ENCODE measurements at places on chromosomes 12 and 14.

GRCh38 chr12:3757261-3757660, 4.4 kb upstream of the CRACR2A start:
- no peak for DNase-seq

DNA sequence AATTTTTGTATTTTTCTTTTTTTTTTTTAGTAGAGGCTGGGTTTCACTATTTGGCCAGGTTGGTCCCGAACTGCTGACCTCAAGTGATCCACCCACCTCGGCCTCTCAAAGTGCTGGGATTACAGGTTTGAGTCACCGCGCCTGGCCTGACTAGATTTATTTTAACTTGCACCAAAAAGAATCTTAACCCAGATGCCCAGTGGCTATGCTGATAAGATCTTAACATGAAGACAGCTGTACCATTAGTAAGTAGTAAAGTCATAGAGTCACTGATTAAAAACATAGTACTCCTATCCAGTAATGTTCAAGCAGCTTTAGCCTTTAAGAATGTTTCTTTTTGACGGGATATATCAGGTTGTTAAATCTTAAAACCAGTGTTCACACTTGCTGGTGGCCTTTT, 1061.8 kb upstream of the FLRT2 start:
- DNase-seq = no peak

- DNase-seq = no peak
Measured at GRCh38 chr12:116694653-116695463, 43.0 kb downstream of the SPRING1 start.

- no peak for DNase-seq
Measured at GRCh38 chr12:50296554-50296953, 13.2 kb upstream of the LIMA1 start.

DNA sequence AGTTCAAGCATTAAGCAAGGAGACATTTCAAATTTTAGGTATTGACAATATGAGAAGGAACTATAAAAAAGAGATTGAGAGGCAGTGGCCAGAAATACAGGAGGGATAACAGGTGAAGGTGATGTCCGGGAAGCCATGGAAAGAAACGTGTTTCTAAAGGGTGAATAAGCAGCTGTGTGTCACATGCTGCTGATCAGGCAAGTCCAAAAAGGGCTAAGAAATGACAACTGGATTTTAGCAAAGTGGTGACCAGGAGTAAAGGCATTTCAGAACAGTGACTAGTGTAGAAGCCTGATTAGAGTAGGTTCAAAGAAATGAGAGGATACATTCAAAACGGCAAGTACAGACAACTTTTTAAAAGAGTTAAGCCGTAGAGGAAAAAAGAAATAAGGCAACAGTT, 204.3 kb upstream of the DIO2 start:
- DNase-seq = no peak

- no peak for DNase-seq
Measured at GRCh38 chr12:130952171-130952954, 1.3 kb upstream of the ADGRD1 start.

DNA sequence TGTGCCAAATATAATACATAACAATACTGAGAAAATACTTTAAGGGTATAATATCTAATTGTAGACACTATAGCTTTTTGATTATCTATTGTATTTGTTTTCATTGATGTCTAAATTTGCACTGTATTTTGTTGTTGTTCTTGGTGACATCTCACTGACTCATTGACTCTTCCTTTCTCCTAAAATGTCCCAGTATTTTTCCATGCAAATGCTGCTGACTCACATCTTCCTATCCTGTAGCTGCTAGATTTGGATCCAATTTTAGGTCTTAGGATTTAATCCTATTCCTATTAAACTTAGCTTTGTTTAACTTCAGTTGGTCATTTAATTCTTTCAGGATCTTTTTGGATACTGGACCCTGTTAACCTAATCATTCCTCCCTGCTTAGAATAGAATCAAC, 148.5 kb downstream of the TMTC2 start:
- no peak for DNase-seq

GRCh38 chr14:104935955-104936354, 11.3 kb downstream of the PLD4 start:
- no peak for DNase-seq

- no peak for DNase-seq
Measured at GRCh38 chr12:1862973-1863372, 42.6 kb downstream of the LRTM2 start.

GRCh38 chr12:75900226-75900625, 131.3 kb downstream of the PHLDA1 start:
- DNase-seq = no peak

DNA sequence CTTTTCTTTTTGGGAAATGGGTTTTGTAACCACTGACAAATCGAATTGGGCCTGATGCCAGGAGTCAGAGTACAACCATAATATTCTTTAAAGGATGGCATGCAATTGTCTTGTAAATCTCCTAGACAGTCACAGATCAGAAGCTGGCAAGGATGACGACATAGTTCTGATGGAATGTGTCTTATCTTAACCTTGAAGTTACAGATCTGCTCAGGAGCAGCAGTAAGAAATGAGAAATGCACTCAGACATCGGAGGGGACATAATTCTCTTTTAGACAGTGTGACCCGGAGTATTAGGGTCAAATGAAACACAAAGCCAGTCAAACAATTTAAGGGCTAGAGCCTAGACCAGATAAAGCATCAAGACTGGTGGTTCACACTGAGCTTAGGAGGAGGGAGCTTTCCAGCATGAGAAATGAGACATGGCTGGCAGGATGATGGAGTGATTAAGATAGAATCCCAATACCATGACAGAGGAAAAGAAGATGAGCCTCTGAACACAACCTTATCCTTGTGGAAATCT, 17.5 kb downstream of the CBX5 start:
- no peak for DNase-seq

DNA sequence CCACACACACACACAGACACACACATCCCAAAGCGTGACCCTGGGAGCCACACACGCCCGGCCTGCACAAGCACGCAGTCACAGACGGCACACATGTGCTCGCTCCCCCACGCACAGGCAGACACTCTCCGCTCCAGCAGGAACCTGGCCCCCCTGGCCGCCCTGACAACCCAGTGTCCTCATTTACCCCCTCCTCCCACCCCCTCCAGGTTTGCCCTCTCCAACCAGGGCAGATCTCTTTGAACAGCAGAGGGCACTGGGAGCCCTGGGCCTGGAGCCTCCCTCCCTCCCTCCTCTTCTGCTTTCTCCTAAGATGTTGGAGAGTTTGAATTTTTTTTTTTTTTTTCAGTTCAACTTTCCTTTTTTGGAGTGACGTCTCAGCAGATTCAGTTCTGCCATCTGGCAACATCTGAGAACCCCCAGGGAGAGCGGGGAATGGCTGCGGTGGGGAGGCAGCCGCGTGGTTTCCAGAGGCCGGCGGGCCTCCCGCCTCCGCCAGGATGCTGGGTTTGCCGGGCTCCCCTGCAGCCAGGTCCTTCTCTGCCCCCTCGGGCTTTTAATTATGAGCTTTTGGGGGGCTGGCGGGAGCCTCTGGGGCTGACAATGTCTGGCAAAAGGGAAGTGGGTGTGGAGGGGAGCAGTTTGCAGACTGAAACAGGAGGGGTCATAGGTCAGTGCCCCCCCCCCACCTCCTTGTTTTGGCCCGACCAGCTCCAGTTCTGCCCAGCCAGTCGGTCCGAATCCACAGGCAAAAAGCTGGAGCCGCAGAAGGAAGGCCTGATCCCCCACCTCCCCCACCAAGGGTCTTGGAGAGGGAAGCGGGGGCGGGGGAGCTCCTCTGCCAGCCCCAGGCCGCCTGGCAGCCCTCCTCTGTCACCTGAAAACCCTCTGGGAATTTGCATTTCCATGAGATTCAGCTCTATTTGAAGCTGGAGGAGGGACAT, 1.3 kb upstream of the NCOR2 start:
- peak; percentile 13 for DNase-seq

DNA sequence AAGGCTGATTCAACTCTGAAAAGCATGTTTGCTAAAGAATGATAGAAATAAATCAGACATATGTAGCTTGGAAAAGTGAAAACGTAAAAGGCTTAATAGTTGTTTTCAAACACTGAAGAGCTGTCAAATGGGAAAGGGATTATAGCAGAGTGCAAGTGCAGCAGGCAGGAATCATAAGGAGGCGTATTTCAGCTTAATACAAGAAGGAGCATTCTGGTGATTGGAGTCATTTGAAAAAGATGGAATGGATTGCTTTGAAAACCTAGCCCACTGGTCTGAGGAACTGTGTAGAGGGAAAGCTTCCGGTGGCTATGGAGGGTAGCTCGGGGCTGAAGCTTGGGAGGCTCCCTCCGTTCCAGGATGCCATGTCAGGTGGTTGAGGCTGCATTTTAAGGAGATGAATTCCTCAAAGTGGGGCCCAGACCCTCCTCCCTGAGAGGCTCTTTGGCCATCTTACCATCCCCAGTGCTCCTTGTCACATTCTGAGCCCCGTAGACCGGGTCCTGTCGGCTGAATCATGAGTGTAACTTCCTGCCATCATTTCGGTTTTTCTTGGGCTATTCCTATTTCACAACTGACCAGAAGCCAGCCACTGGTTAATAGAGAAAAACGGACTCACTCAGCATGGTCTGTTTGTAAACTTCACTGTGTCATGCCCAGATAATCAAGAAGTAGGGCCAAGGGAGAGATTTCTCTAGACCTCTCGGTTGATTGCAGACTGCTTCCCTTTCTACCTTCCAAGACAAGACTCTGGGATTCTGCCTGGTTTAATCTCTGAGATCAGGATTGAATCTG, 6.5 kb downstream of the WNT5B start:
- no peak for DNase-seq

- DNase-seq = no peak
Measured at GRCh38 chr12:29781188-29781587, 2.6 kb downstream of the TMTC1 start.

- no peak for DNase-seq
Measured at GRCh38 chr14:79542121-79542520, 669.2 kb downstream of the DIO2 start.

DNA sequence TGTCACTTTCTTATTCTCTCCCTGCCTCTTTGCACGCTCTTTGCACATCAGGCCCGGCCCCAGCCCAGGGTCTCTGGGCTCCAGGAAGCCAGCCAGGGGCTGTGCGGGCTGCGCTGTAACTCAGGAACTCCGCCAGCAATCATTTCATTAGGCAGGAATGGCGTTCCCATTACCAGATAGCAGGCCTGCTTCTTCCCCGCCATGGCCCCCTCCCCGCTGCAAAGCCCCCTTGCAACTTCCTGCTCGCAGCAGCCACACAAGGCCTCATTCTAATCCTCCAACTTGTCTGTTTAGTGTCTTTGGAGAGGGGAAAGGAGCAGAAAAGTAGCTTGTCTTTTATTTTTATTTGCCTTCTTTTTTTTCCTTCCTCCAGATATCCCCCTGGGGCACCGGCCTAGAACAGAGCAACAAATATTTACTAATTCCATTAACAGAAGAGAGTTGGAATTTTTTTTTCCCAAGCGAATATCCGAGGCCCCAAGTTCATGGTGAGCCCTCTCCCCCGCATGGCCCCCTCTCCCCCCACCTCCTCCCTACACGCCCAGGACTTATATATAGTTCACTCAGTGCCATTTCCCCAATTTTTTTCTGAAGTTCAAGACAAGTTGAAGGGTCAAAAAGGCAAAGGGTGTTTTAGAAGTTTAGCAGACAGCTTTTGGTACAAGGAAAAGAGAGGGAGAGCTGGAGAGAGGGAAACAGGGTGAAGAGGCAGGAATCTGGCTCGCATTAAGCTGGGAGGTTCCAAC, 329.4 kb upstream of the TBX3 start:
- DNase-seq = no peak

GRCh38 chr14:34254031-34254430, 208.0 kb downstream of the SPTSSA start:
- DNase-seq = no peak

DNA sequence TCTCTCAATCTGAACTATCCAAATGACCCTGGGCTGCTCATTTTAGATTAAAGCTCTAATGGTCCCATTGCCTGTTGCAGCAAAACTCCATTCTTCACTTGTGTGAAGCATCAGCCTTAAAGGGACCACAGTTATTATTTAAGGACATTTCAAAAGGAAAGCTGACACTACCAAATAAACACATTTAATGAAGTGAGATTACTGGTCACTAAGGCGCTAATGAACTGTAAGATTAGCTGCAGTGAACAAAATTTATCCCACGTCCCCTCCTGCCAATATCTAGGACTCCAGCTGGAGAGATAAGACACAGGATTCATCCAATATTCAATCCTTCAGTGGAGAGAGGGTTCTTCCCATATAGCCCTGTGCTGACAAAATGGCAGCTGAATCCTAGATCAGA, 1029.2 kb upstream of the SEL1L start:
- no peak for DNase-seq

DNA sequence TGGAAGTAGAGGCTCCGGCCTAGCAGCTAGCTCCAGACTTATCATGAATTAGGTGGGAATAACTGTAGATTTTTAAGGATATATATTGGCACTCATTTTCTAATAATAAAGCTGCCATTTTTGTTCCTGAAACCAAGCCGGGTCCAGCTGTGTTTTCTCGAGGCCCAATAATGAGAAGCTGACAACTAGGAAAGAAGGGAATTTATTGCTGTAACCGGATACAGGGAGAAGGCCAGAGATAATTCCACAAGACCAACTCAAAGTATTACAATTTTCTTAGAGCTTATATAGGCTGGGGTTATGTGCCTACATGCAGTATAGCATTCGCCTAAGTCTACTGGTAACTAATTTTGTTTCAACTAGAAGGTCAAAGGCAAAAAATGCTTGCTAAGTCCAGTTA, 122.3 kb upstream of the FBXO33 start:
- DNase-seq = no peak

GRCh38 chr12:127360580-127360979, 906.4 kb upstream of the TMEM132C start:
- DNase-seq = no peak

- no peak for DNase-seq
Measured at GRCh38 chr14:79037593-79037992, 867.4 kb downstream of the NRXN3 start.

- DNase-seq = no peak
Measured at GRCh38 chr14:105858676-105859025, 332.3 kb downstream of the TMEM121 start.

DNA sequence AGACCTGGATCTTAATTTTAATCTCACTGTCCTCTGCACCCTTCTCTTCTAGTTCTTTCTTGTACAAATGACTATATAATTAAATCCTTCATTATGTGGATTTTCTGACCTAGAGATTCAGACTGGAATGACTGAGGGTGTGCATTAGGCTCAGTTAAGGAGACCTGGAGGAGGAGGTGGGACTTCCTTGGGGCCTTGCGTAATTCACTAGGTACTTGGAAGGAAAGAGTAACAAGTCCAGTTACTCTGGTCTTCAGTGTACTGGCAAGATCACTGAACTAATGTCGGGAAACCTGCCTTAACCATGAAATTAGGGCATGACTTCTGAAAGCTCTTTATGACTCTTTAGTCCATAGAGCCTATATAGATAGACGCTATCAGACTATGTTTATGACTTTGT, 441.4 kb downstream of the EGLN3 start:
- DNase-seq = no peak

- DNase-seq = no peak
Measured at GRCh38 chr14:82122655-82123054, 589.0 kb upstream of the SEL1L start.

Data from activated T-cell treated with anti-CD3 and anti-CD28 coated beads for 48 hours (primary cell).